ENCODE measurements at places on chromosomes 5 and 9.

DNA sequence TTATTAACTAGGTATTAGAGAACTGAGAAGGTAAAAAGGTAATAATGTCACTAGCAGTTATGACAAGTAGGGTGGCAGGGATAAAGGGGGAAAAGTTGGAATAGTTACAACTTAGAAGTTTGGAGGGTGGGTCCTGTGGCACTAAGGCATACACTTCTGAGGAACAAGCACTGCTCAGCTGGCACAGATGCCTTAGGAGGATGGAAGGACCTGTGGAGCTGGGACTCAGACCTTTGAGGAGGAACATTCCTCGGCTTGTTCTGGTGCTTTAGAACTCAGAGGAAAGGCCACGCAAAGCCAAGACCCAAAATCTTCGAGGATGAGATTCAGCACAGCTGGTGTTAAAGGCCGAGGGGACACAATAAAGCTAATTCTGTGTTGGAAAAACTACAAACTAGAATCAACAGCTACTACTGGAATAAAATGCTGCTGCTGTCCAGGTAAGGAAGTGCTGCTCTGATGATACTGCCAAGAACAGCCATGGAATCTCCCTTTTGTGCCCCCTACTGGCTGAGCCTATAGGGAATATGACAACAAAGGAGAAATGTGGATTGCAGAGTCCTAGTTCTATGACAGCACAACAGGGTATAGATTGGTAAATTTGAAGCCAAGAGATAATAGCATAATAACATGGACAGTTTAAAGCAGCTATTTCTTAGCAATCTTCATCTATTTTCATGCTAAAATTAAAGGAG is 126.7 kb downstream of the SLC25A46 start:
- DNase-seq = no peak

DNA sequence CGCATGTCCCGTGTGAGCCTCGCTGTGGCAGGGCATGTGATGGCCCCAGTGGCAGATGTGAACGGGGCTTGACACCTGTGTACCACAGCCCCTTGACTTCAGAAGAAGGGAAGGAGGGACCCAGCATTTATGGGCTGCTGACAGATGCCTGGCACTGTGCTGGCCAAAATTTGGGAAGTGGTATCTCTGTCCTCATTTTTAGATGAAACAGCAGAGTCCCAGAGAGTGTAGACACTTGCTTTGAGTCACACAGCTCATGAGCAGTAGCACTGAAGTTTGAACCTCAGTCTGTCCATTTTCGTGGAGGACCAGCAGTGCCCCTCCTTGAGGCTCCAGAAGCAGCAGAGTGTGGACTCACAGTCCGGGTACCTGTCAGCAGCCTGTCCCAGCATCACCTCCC is 16.5 kb downstream of the NEK6 start:
- DNase-seq = no peak

- DNase-seq = no peak
Observed at GRCh38 chr9:73640971-73641370, 489.3 kb downstream of the ANXA1 start.

DNA sequence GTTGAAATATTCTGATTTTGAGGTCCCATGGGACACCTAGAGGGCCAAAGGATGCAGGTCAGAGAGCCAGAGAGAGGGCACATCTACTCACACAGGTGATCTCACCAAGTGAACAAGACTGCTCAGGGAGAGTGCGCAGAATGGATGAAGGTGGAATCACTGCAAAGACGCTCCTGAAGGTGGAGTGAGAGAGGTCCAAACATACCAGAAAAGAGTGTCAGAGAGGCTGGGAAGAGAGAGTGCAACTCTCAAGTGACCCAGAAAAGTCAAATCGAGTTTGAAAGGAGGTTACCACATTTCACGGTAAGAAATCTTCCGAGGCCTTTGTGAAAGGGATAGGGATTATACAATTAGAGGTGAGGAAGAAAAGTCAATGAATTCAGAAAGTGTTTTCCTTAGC is 173.4 kb downstream of the EPB41L4A start:
- DNase-seq = no peak

DNA sequence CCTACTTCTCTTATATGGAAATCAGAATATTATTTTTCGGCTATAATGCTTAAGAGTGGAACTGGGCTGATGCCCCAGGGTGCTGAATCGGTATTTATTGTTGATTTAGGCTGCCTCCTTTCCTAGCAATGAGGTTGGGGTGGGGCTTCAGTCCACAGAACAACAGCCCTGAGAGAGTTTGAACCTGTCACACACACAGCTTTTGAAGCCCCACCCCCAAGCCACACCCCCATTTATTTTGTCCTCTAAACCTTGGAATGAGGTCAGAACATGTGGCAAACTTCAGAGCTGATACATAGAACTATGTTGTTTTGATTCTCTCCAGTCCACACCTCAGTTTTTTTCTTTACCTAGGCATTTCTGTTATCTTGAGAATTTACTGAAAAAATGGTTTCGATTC is 51.7 kb upstream of the CAMK4 start:
- no peak for DNase-seq

- no peak for DNase-seq
Observed at GRCh38 chr9:33835625-33836260, 18.8 kb downstream of the UBE2R2 start.

GRCh38 chr9:124769549-124770358 is 1.4 kb downstream of the NR6A1 start:
- no peak for DNase-seq

DNA sequence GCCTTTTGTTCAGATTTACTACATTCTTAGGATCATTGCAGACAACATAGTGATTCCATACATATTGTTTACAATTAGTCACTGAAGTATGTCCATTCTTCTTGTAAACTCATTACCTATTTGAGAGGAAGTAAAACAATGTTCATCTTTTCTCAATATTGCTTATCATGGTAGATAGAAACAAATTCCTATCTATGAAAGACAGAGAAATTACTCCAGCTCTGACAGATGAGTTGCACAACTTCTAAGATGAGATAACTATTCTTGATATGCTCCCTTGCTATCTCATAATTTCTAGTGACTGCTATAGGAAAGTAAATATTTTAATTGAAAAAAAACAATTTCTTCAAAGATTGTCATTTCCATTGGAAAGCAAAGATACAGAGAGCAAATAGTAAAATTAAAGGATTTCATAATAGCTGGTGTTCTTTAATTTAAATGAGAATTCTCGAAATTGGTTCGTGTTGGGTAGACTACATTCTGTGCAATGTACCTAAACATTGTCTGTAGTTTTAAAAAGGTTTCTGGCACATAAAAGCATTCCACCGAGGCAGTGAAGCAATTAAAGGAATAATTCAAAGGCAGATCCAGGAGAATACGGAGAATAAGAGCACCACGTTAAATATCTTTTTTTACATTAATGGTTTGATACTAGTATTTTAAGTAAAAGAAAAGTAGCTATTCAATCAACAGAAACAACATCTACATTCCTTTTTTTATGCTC is 1029.1 kb upstream of the ACO1 start:
- DNase-seq = no peak

DNA sequence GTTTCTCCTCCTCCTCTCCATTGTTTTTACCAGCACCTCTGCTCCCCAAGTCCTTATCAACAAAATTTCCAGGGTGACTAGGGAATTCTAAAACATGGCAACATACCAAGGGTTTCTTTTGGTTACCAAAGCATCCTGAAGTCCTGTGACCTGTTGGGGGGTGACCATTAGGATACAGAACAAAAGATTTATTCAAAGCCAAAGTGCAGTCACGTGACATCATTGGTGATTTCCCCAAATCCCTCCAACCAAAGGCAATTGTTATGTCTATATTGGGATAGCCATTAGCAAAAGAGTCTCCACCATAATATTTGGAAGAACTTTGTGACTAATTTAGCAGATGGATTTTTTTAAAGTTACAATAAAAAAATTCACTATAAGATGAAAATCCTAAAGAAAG is 168.4 kb downstream of the TRPM6 start:
- DNase-seq = no peak

DNA sequence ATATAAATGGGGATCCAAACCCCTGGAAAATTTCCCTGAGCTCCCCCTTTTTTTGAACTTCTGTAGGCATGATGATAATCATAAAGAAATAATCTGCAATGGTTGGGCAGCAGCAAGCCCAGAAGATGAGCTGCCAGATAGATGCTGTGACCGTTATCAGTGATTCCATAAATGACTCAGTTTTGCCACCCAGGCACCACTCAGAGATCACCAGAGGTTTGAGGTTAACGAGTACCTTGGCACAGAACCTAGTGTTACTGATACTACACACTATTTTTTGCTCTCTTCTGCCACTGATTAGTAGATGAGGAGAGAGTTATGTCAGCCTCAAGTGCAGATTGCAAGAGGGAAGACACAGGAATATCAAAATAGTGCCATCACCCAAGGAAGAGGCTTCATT is 199.3 kb upstream of the PTGER4 start:
- DNase-seq = no peak

- no peak for DNase-seq
Observed at GRCh38 chr5:95939465-95939864, 22.2 kb downstream of the ELL2 start.

DNA sequence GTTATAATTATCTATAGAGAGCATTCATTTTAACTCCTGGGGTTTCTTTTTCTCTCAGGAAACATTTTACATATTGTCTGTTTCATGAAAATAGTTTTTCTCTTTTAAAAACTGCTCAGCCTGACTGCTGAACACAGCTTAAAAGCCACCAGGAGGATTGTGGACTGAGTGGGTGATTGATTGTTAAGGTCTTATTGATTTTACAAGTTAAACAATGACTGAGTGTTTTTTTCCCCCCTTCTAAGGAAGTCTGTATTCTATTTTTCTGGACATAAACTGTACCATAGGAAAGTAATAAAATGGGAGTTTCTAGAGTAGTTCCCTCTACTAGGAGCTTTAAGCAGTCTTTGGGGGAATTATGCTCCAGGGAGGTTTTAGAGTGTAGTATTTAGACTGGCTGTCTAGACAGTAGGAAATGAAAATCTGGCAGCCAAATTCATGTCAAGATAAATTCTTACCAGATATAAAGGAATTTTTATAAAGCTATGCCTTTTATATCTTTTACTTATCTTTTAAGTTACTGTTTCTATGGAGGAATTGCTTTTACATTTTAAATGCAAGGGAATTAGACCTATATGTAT is 463.9 kb downstream of the PRR16 start:
- no peak for DNase-seq

DNA sequence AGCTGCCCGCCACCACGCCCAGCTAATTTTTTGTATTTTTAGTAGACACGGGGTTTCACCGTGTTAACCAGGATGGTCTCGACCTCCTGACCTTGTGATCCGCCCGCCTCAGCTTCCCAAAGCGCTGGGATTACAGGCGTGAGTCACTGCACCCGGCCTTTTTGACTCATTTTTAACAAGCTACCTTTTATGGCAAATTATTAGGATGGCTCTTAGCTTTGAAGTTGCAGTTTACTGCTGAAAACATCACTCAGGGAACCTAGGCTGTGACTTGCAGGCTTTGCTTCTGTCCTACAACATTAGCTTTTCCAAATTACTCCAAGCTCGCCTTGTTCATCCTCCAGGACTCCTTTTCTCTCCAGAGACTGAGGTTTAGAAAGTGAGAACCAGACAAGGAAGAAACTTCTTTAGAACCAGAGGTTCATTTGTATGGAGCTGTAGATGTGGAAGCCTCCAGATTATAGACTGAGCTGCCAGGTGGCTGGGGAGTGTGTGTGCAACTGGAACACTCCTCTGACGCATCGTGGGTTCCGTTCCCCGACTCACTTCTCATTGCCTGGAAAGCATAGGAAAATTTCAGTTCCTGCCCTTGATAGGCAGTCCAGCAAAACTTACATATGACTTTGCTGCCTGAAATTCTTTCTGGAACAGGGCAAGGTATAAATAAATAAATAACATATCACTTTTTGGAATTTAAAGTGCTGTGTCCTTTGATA is 23.8 kb upstream of the SPTAN1 start:
- no peak for DNase-seq

GRCh38 chr5:116510517-116510916 is 64.1 kb downstream of the SEMA6A start:
- no peak for DNase-seq

DNA sequence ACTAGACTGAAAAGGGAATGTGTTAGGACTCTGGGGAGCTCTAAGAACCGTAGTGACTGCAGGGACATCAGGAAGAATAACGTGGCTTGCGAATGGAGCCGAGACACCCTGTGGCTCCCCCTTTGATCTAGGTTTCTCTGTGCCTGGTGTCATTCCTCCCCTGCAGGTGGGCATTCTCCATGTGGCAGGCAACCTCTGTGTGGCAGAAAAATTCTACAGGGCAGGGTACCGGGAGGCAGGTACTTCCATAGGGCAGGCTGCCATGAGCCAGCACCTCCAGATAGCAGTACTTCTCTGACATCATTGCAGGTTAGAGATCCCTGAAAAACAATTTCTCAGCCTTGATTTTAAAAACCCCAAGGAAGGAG is 43.1 kb downstream of the ROPN1L start:
- DNase-seq = no peak

GRCh38 chr5:154761046-154761736 is 6.0 kb downstream of the LARP1 start:
- no peak for DNase-seq

DNA sequence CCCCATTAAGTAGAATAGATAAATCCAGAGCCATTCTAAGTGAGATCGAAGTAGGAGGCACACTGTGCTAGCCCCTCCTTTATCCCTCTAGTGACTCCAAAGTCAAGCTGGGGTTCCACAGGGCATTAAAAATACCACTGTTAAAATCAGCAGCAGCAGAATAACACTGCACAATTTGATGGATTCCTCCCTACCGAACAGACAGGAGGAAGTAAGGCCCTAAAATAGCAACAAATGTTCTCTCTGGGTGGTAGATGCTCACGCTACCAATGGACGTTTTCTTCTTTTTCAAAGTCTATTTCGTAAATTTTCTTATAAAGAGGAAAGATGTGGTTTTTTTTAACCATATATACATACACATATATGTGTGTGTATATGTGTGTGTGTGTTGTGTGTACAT is 54.4 kb downstream of the FBXW11 start:
- DNase-seq = no peak

GRCh38 chr5:115785381-115786065 is 30.9 kb downstream of the CDO1 start:
- no peak for DNase-seq
